MV-4-11 (cell line): ENCODE measurements at places on chromosomes 4 and X.

DNA sequence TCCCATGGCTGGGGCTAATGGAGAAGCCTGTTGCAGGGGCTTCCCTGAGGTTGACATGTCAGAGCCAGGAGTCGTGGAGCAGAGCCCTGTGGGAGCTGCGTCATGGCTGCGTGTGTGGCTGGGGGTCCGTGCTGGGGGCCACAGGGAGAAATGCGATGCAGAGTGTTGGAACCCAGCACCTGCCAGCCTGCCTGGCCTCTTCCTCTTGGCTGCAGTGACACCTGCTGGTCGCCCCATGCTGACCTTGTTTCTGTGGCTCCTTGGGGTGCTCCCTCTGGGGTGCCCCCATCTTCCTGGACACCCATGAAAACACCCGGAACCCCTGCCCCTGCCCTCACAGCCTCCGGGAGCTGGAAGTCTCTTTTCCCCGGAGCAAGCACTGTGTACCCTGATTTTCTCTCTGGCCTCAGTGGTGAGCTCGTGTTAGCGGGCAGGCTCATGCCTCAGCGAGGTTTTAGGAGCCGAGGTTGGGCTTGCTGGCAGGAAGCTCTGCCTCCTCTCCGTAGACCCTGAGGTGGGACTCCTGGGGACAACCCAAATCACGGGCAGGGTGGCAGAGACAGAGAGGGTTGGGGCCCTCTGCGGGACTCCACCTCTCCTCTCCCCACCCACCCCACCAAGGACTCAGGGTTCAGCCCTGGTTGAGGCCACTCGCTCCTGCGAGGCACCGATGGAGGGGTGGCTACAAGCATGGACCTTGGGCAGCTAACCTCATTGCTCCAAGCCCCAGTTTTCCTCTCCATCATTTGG, 103.7 kb downstream of the SORCS2 start:
- no peak for DNase-seq

DNA sequence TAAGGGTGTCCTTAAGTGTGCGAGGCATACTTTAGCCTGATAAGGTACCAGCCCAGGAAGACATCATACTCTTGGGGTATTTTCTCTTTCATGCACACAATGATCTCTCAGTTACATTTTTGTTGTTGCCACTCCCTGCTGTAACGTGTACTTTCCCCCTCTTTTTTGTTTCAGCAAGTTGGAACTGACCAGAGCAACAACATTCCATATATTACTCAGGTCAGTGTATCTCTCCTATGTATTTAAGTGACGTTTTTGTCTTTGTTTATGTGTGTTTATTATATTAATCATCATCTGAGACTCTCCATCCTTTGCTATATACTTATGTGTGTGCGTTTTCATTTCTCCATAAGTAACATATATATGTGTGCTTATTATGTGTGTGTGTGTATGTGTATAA, 71.3 kb upstream of the VBP1 start:
- no peak for DNase-seq

GRCh38 chr4:173235050-173235449, 66.4 kb downstream of the GALNT7 start:
- DNase-seq: no peak

DNA sequence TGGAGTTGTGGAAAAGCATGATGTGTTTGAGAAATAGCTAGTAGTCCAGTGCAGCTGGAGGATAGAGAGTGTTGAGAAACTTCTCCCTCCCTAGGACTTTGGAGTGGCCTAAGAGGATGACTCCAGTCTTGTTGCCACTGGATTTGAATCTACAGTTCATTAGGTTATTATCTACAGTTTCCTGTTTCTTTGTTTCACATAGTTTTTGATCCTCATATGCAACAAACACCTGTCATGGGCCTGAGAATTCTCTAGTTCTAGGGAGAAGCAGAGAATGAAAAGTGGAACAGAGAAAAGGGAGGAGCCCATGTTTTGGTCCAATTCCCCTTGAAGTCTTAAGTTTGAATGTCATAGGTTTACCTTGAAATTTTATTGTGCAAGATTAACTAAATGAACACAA, 73.6 kb upstream of the TBC1D9 start:
- DNase-seq: peak; percentile 35

GRCh38 chr4:113998531-113998930, 19.1 kb upstream of the ARSJ start:
- no peak for DNase-seq

DNA sequence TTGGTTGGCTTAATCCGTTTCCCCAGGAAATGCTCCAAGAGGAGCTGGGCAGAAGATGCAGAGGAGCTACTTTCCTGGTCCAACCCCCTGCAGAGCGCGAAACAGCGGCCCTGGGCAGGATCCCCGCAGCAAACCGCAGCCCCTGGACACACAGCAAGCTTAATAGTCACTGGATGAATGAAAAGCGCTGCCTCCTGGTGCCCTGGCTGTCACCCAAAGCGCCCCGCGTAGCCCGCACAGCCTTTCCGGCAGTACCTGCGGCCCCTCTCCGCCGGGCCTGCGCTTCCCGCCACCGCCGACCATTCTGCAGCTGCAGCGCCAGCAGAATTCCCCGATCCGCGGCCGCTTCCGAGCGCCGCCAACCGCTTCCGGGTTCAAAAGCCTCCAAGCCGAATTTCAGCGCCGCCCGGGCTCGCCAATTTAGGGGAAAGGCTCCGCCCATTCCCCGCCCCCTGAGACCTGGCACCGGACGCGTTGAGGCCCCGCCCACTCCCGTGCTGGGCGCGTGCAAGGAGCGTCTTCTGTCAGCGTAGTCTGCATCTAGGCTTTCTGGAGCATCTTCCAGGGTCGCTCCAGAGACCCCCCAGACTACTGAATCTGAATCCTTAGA, at the start of gene HPF1:
HPF1 (minus strand) TSS at position 370 of the 610 bp plus-strand sequence; CDS start at position 303, 67 bp downstream.
- peak; percentile 88 for DNase-seq

DNA sequence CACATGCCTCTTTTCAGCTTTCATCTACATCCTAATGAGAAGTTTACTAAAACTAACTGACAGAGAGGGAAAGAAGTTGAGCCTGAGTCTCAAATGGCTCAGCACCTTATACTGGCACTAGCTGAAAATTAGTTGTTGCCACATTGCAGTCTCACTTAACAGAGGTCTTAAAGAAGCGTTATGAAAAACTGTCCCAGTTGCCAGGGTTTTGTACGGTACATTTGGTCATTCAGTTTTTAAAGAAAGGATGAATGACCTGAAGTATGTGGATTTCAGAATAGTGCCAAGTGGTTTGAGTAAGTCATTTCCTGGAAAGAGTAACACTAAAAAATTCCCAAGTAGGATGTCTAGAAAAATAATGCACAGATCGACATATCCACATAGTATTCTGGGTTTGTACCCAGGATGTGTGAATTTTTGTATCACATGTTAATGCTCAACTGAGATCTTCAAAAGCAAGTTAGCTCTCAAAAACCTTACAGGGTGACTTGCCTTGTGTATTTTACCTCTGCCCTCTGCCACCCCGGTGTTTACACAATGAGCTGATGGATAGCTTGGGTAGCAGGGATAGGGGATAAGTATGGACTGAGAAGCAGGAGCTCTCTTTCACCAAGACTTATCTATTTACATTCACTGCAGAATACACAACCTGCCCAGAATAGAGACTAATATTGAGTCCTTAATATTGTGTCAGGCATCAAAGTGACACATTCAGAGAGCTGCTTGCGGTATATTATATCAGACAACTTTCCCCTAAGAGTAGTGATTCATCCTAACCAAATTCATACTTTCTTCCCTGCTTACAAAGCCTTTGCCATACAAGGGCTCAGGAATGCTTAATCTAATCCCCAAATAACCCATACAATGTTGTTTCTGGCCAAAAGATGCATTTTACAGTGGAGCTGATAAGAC, 1075.7 kb upstream of the PABPC4L start:
- DNase-seq: no peak

- no peak for DNase-seq
Observed at GRCh38 chr4:105280338-105281123, 133.9 kb downstream of the TET2 start.
